ENCODE measurements at places on chromosomes 5 and 9.
A peak's percentile ranks its signal among the peaks of the same experiment; 100 is the strongest.

GRCh38 chr5:166497496-166498104 is 1793.8 kb upstream of the WWC1 start:
- H3K27me3 ChIP-seq = no peaks in the 10 kb centered on the region
- no peak overlapping the region for H3K4me3 ChIP-seq
- H3K27ac ChIP-seq = no peak overlapping the region
- DNase-seq = no peak
- no peaks in the 10 kb centered on the region for H3K4me1 ChIP-seq

GRCh38 chr5:73419117-73419464 is 29.5 kb downstream of the FOXD1 start:
- peak overlapping the region; percentile 44 for H3K4me3 ChIP-seq
- H3K27ac ChIP-seq = no peak overlapping the region
- peaks cover 3% of the 10 kb centered on the region for H3K36me3 ChIP-seq
- no peaks in the 10 kb centered on the region for H3K4me1 ChIP-seq
- peaks cover 100% of the 10 kb centered on the region for H3K27me3 ChIP-seq

DNA sequence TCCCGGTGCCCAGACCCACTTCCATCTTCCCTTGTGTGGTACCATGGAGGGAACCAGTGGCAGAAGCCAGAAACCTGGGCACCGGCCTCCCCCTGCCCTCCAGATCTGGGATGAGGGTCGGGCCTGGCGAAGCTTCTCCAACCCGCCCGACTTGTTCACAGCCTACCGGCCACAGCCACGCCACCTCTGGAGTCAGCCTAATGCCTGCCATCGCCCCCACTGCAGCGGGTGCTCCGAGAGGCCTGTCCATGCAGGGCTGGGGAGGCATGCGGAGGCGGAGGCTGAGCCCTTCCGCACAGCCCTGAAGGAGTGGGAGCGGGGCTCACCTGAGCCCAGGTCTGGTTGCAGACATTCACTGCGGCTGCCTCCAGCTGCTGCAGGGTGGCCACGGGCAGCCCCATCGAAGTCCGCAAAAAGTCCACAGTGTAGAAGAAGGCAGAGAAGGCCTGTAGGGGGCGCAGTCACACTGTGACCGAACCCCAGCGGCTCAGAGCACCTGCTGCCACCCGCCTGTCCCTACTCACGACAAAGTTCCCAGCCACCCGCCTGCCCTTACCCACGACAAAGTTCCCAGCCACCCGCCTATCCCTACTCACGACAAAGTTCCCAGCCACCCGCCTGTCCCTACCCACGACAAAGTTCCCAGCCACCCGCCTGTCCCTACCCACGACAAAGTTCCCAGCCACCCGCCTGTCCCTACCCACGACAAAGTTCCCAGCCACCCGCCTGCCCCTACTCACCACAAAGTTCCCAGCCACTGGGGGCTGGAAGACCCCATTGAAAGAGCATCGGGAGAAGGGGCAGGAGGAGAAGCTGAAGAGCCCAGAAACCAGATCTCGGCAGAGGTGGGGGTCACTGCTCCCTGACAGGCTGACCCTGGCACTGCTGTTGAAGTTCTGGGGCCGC is 3.8 kb upstream of the NPDC1 start:
- H3K4me1 ChIP-seq = peaks cover 12% of the 10 kb centered on the region
- H3K4me3 ChIP-seq = no peak overlapping the region
- H3K27me3 ChIP-seq = peaks cover 26% of the 10 kb centered on the region
- H3K36me3 ChIP-seq = peaks cover 21% of the 10 kb centered on the region

DNA sequence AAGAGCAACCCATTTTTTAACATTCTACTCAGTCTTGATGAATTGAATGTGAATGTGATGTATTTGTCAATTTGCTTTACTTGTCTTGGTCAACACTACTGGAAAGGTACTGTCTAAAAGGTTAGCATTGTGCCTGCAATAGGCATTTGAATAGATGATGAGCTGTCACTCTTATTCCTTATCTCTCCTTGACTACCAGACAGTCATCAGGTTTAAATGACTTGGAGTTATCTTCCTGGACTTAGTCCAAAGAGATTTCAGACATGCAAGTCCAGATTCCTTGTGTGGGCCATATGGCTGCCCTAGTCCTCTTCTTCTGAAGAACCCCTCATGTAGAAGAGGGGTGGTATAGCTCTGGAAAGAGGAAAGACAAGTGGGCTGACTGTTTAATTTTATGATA is 4.8 kb downstream of the ARHGEF28 start:
- no peak for DNase-seq
- no peak overlapping the region for H3K4me3 ChIP-seq
- H3K4me1 ChIP-seq = no peaks in the 10 kb centered on the region
- no peak overlapping the region for H3K27ac ChIP-seq
- H3K27me3 ChIP-seq = peaks cover 5% of the 10 kb centered on the region

GRCh38 chr5:119476341-119476740 is 24.0 kb downstream of the HSD17B4 start:
- no peaks in the 10 kb centered on the region for H3K4me1 ChIP-seq
- H3K36me3 ChIP-seq = peaks cover 45% of the 10 kb centered on the region
- no peak for DNase-seq
- no peak overlapping the region for H3K27ac ChIP-seq

DNA sequence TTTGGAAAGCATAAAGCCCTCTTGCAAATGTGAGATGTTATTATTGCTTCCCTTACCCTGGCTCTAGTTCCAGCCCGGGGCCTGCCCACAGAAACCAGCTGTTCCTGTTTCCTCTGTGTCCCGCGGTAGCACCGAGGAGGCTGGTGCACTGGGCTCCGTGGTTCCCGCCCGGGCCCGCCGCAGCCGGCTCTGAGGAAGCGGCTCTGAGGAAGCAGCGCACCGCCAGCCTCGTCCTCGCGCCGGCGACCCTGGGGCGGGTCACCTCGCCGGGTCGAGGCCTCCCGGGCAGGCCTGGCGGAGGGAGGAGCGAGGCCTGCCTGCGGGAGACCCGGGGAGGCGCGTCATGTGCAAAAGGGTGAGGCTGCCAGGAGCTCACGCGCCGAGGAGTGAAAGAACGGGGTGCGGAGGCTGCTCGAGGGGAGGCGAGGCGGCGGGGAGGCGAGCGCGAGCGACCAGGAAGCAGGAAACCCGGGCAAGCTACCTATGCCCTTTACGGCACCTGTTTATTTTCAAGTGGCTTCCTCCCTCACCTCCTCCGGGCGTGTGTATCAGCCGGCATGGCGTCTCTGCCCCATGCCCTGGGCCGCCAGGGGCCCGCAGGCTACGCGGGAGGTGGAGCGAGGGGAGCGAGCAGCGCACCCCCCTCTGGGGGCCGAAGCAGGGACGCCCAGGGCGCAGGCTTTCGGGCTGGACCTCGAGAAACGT is 61.3 kb upstream of the MEGF10 start:
- peak overlapping the region; percentile 73 for H3K4me3 ChIP-seq
- peak; percentile 23 for DNase-seq
- no peaks in the 10 kb centered on the region for H3K27me3 ChIP-seq
- H3K4me1 ChIP-seq = peaks cover 8% of the 10 kb centered on the region

DNA sequence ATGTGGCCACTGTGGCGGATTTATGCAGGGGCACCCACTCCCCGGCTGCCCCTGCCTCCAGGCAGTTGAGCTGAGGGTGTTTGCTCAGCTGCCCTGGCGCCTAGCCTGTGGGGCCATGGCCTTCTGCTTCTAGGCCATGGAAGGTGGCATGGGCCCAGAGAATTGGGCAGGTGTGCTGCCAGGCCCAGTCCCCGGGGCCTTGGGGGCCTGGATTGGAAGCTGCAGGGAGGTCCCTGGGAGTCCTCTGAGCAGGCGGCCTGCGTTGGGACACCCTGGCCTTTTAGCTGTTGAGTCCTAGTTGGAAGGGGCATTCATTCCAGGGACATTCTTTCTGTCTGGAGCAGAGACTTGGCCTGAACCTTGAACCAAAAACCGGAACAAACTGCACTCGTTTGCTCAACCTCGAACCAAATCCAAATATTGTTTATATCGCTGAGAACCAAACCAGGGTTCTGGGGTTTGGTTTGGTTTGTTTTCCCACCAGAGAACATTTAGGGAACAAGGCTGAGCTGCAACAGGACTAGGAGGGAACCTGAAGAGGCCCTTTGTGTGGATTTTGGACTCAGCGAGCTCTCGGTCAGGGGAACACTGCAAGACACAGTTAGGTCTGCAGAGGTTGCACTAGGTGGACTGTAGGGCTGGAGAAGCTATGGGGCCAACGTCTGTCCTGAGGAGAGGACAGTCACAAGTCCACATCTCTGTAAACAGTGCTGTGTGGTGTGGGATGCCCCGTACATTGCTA is 116.8 kb downstream of the BOD1 start:
- no peak overlapping the region for H3K27ac ChIP-seq
- no peak for DNase-seq
- H3K36me3 ChIP-seq = no peaks in the 10 kb centered on the region
- no peaks in the 10 kb centered on the region for H3K4me1 ChIP-seq

GRCh38 chr5:143177263-143177983 is 226.1 kb downstream of the NR3C1 start:
- no peaks in the 10 kb centered on the region for H3K27me3 ChIP-seq
- no peaks in the 10 kb centered on the region for H3K36me3 ChIP-seq
- H3K4me1 ChIP-seq = peaks cover 36% of the 10 kb centered on the region
- DNase-seq = no peak
- H3K27ac ChIP-seq = no peak overlapping the region
- H3K4me3 ChIP-seq = no peak overlapping the region

GRCh38 chr5:1277781-1278180 is 17.1 kb downstream of the TERT start:
- DNase-seq = no peak
- no peak overlapping the region for H3K27ac ChIP-seq
- H3K36me3 ChIP-seq = no peaks in the 10 kb centered on the region

DNA sequence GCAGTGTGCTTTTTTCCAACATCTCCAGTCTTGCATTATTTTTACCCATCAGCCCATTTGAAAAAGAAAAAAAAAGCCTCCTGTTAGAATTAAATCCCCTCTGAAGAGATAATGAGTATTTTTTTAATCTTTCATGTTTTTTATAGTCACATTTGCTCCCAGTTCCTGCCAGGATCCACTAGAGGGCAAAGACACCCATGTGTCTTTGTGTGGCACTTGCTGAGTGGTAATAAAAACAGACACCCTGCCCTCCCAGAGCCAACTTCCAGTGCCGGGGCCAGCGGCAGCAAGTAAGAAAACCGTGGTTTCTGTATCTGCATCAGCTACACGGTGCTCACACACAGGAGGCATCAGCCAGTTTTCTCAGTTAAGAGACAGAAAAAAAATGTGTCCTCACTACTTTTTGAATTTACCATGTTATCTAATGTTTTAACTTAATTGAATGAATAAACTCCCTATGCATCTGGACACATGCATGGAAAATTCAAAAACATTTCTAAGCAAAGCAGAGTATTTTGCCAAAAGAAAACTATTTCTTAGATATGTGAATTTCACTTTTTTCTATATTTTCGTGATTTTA is 70.2 kb upstream of the PLEKHG4B start:
- H3K27ac ChIP-seq = no peak overlapping the region
- H3K27me3 ChIP-seq = peaks cover 62% of the 10 kb centered on the region
- H3K4me1 ChIP-seq = no peaks in the 10 kb centered on the region
- DNase-seq = no peak
- no peaks in the 10 kb centered on the region for H3K36me3 ChIP-seq
- no peak overlapping the region for H3K4me3 ChIP-seq

GRCh38 chr9:105708405-105708804 is 14.1 kb downstream of the TMEM38B start:
- DNase-seq = no peak
- H3K27me3 ChIP-seq = no peaks in the 10 kb centered on the region
- no peaks in the 10 kb centered on the region for H3K4me1 ChIP-seq
- peak overlapping the region; percentile 23 for H3K27ac ChIP-seq

DNA sequence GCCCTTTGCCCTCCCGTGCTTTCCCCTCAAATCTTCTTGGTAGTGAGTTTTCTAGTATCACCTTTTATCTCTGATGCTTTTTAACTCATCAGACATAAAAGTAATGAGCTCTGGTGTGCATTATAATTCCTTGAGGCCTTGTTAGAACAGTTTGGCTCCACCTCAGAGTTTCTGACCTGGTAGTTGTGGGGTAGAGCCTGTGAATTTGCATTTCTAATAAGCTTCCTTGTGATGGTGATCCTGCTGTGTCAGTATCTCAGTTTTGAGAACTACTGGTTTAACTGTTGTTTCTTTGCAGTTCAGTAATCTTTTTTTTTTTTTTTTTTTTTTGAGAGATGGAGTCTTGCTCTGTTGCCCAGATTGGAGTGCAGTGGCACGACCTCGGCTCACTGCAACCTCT is 31.1 kb downstream of the UBE2D2 start:
- peaks cover 29% of the 10 kb centered on the region for H3K36me3 ChIP-seq
- H3K27ac ChIP-seq = peak overlapping the region; percentile 80
- H3K27me3 ChIP-seq = no peaks in the 10 kb centered on the region
- peak overlapping the region; percentile 2 for H3K4me3 ChIP-seq
- no peak for DNase-seq
